ENCODE measurements at places on chromosomes 12 and 14. TPM values are rescaled to one million over a fixed set of nuclear protein-coding genes. Genes with fewer than 3 reads are reported as not detected.

WIF1 gene
- total RNA-seq: 3.0 TPM

- no peak overlapping the region for H3K4me3 ChIP-seq
- no peaks in the 10 kb centered on the region for H3K27me3 ChIP-seq
- no peaks in the 10 kb centered on the region for H3K36me3 ChIP-seq
- no peak overlapping the region for H3K27ac ChIP-seq
These were observed 436.2 kb upstream of the FLRT2 start for GRCh38 chr14:85093631-85094330.

DNA sequence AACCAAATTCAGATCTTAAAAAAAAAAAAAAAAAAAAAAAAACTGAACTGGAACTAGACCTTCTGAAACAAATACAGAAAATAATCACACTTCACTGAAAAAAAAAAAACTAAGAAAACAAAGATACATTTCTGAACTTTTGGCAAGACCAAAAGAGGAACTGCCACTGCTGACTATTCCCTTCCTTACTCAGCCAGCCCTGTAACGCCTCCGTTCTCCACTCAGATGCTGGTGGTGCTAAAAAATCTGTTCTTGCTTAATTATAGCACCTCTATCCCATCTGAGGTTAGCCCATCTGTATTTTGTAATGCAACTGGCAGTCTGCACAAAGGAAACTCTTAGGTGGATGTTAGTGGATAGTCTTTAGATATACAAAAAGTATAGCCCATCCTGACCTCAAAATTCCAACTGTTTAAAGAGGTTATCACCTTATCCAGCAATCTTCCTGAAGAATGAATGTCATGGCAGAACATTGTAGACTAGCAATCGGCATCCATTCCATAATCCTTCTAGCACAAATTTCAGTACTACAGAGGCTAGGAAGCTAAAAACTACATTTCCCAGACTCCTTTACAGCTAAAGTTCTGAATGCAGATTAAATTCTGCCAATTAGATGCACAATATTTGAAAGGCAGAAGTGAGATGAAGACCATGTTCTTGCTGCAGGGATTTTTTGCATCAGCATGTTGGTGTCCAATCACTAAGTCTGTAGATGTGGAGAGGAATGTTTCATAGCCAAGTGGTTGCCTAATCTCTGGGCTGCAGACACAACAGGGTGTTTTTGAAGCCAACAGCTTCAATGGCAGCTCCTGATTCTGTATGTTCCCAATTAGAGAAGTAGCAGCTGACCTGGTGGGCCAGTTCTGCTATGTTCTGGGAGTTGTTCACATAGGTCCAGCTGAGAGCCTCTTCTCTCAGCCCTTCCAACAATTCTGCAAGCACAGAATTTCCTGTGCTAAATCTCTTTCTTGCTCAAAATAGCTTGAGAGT is 5.7 kb downstream of the MAP3K9 start:
- H3K4me3 ChIP-seq: no peak overlapping the region
- H3K27ac ChIP-seq: no peak overlapping the region
- no peak for ATAC-seq
- no peaks in the 10 kb centered on the region for H3K4me1 ChIP-seq
- peaks cover 6% of the 10 kb centered on the region for H3K36me3 ChIP-seq

DNA sequence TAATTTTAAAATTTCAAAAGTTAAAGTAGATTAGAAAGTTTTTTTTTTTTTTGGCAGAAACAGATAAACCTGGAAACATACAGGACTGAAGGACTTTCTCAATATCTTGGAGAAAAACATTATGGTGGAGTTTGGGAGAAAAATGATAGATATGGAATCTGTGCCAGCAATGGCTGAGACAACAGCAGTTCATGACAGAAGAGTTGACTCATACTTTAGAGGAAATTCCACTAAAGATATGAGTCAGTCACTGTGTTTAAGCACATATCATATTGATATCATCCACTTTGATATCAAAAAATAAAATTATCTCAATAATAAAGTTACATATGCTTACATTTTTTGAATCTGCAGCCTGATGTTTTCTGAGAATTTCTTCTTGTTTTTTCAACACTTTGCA is 193.9 kb upstream of the OR4E1 start:
- H3K4me1 ChIP-seq: no peaks in the 10 kb centered on the region
- H3K27ac ChIP-seq: no peak overlapping the region
- no peak overlapping the region for H3K4me3 ChIP-seq
- no peaks in the 10 kb centered on the region for H3K36me3 ChIP-seq
- no peaks in the 10 kb centered on the region for H3K27me3 ChIP-seq

GRCh38 chr12:5789469-5789968 is 155.5 kb downstream of the ANO2 start:
- H3K27ac ChIP-seq: no peak overlapping the region
- H3K4me1 ChIP-seq: no peaks in the 10 kb centered on the region
- no peaks in the 10 kb centered on the region for H3K36me3 ChIP-seq
- H3K4me3 ChIP-seq: no peak overlapping the region
- H3K27me3 ChIP-seq: peaks cover 8% of the 10 kb centered on the region

Measured in gastroesophageal sphincter (tissue), 4 donors.